Tibial nerve (tissue), 4 donors: ENCODE measurements at places on chromosomes 7 and 10. TPM values are rescaled to one million over a fixed set of nuclear protein-coding genes. Genes with fewer than 3 reads are reported as not detected.
A peak's percentile ranks its signal among the peaks of the same experiment; 100 is the strongest.

DNA sequence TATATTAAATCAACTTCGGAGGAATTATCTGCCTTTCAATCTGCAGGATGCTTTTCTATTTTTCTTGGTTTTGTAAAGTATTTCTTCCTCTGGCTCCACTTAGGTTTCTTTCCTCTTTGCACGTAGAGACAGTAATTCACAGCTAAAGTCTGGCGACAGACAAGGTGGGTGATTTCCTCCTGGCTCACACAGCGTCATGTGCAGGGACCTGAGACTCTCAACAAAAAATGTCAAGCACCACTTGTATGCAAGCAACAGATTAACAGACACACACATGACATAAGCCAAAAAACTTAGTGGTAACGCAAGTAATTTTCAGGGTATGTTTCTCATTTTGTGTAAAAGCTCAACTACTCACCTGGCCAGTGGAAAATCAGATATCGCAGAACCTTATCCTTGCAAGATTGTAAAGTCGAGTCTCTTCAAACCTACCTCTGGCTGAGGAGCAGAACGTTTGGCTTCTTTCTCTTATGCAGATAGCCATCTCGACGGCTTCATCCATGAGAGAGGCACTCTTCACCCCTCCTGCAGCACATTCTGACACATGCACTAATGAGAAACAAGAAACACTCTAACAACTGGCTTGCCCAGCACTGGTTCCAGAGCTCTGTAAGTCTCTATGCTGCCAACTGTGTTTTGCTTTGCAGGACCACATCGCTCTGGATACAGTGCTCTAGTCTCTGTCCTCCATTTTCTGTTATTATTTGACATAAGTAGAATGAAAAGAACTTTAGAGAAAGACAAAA is 188.0 kb downstream of the CDCA7L start:
- no peak for DNase-seq

DNA sequence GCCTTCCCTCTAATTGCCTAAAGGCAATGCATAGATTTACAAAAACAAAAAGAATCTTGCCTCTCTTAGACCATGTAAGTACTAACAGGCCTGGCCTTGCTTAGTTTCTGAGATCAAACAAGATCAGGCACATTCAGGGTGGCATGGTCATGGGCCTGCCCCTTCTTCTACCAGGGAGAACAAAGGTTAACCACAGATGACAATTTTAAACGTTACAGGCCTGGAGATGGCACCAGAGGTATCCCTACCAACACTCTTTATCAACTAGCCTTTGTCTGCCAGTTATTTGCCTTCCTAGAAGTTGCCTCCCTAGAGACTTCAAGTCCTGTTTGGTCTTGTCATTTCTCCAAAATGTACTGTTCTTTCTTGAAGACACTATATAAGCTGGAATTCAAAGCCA is 252.6 kb downstream of the DOCK4 start:
- no peak for DNase-seq

- DNase-seq, result no peak
Observed at GRCh38 chr10:60878224-60878623, 65.8 kb downstream of the RHOBTB1 start.

GRCh38 chr10:99346247-99346646 is 17.1 kb downstream of the CNNM1 start:
- no peak for DNase-seq

DNA sequence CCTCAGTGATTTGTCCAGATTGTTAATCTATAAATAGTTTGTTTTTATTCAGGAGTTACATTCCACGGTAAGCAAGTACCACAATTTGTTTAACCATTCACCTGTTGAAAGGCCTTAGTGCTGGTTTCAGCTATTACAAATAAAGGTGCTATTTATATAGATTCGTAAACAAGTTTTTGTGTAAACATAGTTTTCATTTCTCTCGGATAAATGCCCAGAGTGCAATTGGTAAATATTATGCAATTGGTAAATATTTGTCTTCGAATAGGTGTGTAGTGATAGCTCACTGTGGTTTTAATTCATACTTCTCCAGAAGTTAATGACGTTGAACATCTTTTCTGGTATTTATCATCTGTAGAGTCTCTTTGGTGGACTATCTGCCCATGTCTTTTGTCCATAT is 76.4 kb upstream of the RSU1 start:
- no peak for DNase-seq

- DNase-seq, result no peak
Observed at GRCh38 chr7:42104231-42104630, 132.8 kb downstream of the GLI3 start.

DNA sequence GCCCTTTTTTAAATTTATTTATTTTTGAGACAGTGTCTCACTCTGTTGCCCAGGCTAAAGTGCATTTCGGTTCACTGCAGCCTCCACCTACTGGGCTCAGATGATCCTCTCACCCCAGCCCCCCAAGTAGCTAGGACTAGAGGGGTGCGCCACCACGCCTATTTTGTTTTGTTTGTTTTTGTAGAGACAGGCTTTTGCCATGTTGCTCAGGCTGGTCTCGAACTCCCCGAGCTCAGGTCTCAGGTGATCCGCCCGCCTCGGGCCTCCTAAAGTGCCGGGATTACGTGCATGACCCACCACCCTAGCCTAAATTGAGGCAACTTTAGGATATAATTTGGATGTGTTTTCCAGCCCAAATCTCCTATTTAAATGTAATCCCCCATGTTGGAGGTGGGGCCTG is 805 bp downstream of the ZNF736 start:
- DNase-seq, result no peak

DNA sequence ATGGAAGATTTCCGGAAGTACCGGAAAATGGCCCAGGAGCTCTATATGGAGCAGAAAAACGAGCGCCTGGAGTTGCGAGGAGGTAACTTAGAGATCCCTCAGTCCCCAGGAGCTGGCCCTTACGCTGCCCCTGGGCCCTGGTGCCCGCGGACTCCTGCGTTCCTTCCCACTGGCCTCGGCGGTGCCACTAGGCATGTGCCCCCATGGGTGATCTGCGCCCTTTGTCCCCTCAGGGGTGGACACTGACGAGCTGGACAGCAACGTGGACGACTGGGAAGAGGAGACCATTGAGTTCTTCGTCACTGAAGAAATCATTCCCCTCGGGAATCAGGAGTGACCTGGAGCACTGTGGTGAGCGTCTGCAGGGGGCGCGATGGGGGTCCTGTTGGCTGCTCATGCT is 24.2 kb upstream of the CHST12 start:
- DNase-seq, result no peak

GRCh38 chr7:69920797-69921196 is 322.5 kb downstream of the AUTS2 start:
- no peak for DNase-seq

- DNase-seq, result no peak
Observed at GRCh38 chr7:114783508-114783907, 138.4 kb upstream of the MDFIC start.

- no peak for DNase-seq
Observed at GRCh38 chr10:119821182-119821581, 51.5 kb downstream of the MCMBP start.

DNA sequence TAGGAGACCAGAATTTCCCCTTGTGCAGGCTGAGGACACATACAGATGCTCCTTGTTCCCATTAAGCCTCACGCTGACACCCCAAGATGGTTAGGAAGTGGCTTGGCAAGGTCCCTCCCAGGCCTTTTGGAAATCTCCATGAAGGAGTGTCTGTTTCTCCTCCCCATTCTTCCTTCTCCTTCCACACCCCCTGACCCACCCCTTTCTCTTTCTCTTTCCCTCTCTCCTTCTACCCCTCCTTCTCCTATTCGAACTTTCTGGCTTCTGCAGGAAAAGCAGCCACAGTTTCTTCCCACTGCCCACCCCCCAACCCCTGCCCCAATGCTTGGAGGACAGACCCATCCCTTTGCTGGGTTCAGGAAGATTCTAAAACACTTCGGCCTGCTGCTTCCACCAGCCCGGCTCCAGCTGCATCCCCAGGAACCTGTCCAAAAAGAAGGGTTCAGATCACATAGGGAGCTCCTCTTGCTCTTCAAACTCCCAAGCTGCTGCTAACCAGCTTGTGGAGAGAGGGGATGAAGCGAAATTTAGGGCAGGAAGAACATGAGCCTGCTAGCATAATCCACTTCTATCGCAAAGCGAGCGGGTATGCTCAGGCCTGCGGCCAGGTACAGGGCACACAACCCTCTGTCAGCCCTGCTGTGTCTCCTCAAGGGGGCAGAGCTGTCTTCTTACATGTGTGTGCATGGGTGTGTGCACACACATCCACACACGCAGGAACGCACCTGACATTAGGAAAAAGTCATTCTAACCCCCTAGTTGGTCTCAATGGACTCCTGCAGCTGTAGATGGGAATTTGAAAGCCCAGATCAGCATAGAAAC is 80.4 kb downstream of the PPP1R3C start:
- no peak for DNase-seq

DNA sequence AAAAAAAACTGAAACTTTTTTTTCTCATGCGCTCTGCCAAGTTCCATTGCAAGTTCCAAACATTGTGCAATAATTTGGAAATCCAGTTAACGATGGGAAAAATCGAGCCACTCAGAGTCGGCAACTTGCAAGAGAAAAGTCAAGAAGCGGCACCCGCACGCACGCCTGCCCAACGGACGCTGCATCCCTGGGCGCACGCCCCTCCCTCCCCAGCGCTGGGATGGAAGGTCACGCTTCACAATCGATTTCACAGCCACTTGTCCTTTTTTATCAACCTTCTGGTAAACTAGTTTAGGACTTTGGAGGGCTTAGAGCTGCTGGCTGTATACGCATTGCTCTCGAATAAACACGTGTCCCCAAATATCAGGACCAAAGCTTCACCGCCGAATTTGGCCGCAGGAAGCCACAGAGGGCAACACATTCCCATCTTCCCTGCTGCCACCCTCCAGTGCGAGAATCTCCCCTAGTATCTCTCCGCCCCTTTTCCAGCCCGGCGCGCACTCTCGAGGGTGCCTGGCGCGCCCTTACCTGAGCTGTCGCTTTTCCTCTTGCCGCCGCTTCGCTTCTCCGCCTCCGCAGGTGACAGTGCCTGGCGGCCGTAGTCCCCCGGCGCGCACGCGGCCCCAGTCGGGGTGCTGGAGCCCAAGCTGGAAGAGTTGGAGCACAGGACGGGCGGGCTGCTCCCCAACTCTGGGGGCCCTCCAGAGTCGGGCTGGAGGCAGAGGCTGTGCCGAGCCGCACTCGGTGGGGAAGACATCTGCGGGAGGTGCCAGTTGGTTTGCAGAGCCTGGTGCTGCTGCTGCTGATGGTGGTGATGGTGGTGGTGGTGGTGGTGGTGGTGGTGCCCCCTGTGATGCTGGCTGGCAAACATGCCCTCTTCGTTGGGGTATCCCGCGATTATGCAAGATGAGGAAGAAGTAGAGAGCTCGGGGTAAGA is 857 bp downstream of the MEOX2 start:
- DNase-seq, result peak; percentile 58

DNA sequence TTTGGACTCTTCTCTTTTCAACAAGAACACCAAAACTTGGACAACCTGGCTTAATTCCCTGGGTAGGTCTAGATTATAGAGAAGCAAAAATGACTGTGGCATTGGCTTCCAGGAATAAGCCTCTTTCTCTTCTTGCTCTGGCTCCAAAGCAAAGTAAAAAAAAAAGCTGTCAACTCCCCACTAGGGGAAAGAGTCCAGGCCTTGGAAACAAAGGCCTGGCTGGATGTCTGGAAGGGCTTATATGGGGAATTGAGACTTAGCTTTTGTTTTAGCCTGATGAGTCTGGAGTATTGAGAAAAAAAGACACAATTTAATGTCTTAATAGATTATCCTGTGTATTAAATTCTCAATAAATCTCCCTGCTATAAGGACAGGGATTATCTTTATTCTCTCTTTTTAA is 300.6 kb downstream of the SORCS3 start:
- no peak for DNase-seq

DNA sequence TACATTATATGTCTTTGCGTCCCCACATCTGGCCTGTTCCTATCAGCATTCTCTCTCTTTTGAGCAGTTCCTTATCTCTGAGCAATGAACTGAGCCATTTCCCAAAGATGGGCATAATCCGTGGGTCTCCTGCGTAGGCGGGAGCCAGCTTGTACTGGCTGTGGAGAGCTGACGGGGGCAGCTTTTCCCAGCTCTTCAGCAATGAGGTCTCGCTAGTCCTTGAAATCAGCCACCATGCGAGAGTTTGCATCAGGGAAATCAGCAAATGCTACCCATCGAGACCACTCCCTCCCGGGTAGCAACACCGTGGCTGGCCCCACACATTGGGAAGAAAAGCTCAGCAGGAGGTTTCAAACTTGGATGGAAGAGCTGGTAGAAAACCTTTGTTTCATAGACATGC is 51.9 kb upstream of the FAM180A start:
- no peak for DNase-seq

GRCh38 chr10:21030091-21030490 is 133.0 kb upstream of the NEBL start:
- no peak for DNase-seq

DNA sequence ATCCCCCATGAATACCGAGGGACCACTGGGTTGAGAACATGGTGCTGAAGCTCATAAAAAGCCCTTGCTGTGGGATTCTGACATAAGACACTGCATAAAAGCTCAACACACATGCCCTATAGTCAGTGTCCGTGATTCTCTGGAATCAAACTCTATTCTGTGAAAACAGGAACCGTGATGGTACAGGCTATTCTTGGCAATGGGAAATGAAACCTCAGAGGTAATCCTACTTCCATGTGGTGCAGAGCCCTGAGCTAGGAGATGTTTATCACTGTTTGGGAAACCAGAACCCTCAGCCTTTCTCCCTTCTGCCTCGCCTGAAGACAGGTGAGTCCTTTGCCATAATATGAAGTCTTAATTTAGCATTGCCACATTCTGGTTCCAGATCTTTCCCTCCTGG is 80.8 kb upstream of the PRSS1 start:
- DNase-seq, result no peak

- DNase-seq, result no peak
Observed at GRCh38 chr7:35380739-35381224, 126.9 kb upstream of the TBX20 start.

DNA sequence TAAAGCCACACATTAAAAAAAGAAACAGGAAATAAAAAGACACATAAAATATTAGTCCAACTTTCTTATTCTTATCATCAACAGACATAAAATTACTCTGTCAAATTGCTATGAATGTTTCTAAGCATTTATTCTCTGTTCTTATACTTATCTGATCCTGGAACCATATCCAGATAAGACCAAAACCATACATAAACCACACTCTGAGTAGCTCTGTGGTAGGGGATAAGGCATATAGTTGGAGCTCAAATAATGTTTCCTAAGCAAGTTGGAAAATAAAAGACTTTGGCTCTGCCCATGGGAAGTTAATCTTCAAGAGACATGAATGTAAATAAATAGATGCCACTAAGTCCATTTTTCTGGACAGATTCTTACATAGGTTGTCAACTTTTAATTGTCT is 103.1 kb upstream of the PLXDC2 start:
- DNase-seq, result no peak

Gene CFAP43
- total RNA-seq, result 0.30 TPM

Gene MLXIPL
- 64.3 TPM for total RNA-seq

Gene STEAP4
- total RNA-seq, result 45.2 TPM

Gene AGBL3
- total RNA-seq, result 2.1 TPM

Gene RGR
- 0.42 TPM for total RNA-seq

Gene KIAA1549
- 2.4 TPM for total RNA-seq
